ENCODE measurements at places on chromosomes 4 and X. TPM values are rescaled to one million over a fixed set of nuclear protein-coding genes. Genes with fewer than 3 reads are reported as not detected.

ZNF674 gene
- total RNA-seq = 6.5 TPM

AMELX gene
- not detected for total RNA-seq

PPP3CA gene
- 36.5 TPM for total RNA-seq

S100G gene
- total RNA-seq = not detected

ADH7 gene
- not detected for total RNA-seq

PPEF2 gene
- total RNA-seq = not detected

DMP1 gene
- not detected for total RNA-seq

CSN1S1 gene
- total RNA-seq = not detected

RRH gene
- not detected for total RNA-seq

BMX gene
- total RNA-seq = not detected

ODAPH gene
- not detected for total RNA-seq

XAGE1B gene
- total RNA-seq = not detected

SGMS2 gene
- total RNA-seq = 71.5 TPM

CHIC1 gene
- total RNA-seq = 7.4 TPM

NFKB1 gene
- 21.6 TPM for total RNA-seq

MAGEA10 gene
- not detected for total RNA-seq

HSFX4 gene
- total RNA-seq = not detected

FUNDC1 gene
- 12.0 TPM for total RNA-seq

SLC6A8 gene
- total RNA-seq = 71.1 TPM

GPRASP3 gene
- 2.5 TPM for total RNA-seq

ERAS gene
- not detected for total RNA-seq

SSX3 gene
- not detected for total RNA-seq

BGN gene
- total RNA-seq = 1,195 TPM

C1QTNF7 gene
- total RNA-seq = 0.53 TPM

RAB9A gene
- total RNA-seq = 18.8 TPM

FRMD7 gene
- 0.34 TPM for total RNA-seq

XAGE3 gene
- not detected for total RNA-seq

FAM9C gene
- total RNA-seq = not detected

LARP1B gene
- total RNA-seq = 23.6 TPM

SMIM31 gene
- total RNA-seq = not detected

KLKB1 gene
- total RNA-seq = 0.17 TPM
